ENCODE measurements at places on chromosomes 7 and 10.

DNA sequence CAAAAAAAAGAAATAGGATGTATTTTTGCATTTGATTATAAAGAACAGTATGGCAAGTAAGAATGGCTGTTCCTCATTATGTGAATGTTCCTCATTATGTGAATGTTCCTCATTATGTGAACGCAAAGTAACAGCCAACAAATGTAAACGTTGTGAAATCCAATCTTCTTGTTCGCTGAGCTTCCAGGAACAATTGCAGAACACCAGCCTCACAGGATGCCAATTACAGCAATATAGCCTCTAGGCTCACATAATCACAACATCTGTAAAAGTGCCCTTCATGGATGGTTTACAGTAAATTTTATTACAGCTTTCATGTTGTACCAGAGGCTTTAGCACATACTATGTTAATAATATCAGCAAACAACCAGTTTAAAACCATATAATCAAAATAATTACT lies 71.6 kb downstream of the THSD7A start:
- DNase-seq = no peak

- no peak for DNase-seq
These were observed 211.0 kb upstream of the SH2B2 start for GRCh38 chr7:102075553-102076135.

- DNase-seq = no peak
These were observed 91.6 kb downstream of the BMPER start for GRCh38 chr7:33996899-33997298.

GRCh38 chr7:128830231-128831177 lies at the start of gene FLNC:
Gene FLNC, plus strand, starts transcription at chr7:128830406. Its CDS starts 232 bp downstream, at chr7:128830638.
- peak; percentile 7 for DNase-seq

GRCh38 chr10:46560381-46560780 lies 3.9 kb upstream of the GPRIN2 start:
- DNase-seq = no peak

DNA sequence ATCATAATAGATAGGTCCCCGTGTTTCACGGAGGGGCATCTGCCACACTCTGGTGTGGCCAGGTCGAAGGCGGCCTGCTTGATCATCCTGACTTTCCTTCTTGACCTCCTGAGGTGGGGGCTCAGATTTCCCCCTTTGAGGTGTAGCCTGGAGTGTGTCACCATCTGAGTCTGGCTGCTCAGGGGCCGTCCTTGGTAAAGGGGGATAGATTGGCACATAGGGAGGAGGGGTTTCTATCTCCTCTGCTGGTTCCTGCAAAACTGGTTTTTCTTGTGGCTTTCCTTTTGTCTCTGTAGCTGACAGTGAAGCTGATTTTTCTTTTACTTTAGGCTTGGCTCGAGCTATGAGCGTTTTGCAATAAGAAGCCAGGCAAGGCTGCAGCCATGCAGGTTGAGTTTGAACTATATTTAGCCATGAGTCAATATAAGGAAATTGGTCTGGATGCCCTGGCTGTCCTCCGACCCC lies 7.1 kb upstream of the ZNF117 start:
- DNase-seq = no peak

DNA sequence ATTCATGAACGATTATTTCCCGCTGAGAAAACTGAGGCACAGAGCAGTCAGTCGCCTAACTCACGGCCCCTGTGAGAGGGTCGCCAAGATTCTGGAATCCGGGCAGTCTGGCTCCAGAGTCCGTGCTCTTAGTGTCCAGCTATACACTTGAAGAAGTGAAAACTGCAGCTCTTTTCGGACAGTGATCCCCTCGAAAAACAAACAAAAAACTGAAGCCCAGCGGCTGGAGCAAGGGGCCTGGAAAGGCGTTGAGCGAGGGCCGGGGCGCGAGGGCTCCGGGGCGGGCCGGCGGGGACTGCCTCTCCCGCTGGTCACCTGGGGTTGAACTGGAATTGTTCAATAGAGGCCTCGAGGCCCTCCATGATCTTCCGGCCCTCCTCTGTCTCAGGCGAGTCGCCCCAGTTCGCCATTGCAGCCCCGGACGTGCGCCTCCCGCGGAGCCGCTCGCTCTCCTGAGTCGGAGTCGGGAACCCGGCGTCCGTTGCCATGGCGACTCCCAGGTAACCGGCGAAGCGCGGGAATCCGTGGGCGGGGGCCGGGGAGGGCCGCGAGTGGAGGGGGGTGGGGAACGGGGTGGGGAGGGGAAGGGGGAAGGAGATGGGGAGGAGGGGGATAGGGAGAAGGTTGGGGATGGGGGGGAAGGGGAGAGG lies 881 bp downstream of the C10orf67 start:
- peak; percentile 41 for DNase-seq

- peak; percentile 61 for DNase-seq
These were observed 126.5 kb downstream of the CUBN start for GRCh38 chr10:17003151-17003550.

DNA sequence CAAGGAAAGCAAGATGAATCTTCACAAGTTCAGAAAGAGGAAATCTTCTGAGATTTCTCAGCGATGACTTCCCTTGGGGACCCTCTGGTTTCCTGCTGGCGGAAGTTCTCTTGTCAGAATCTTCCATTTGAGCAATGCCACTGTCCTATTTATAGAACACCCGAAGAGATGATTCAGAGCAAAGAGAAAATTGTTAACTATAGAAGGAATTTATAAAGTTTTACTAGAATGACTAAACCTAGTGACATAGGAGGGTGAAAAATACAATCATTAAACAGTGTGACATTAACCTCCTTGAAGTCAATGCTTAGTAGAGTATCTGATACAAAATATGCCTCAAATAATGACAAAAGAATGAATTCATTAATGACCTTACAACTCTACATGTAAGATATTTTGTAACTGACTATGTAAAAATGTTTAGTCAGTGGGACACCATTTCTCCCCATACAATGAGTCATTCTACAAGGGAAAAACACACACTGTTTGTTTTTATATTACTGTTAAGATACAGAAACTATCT lies 206.5 kb upstream of the CNTNAP2 start:
- no peak for DNase-seq

DNA sequence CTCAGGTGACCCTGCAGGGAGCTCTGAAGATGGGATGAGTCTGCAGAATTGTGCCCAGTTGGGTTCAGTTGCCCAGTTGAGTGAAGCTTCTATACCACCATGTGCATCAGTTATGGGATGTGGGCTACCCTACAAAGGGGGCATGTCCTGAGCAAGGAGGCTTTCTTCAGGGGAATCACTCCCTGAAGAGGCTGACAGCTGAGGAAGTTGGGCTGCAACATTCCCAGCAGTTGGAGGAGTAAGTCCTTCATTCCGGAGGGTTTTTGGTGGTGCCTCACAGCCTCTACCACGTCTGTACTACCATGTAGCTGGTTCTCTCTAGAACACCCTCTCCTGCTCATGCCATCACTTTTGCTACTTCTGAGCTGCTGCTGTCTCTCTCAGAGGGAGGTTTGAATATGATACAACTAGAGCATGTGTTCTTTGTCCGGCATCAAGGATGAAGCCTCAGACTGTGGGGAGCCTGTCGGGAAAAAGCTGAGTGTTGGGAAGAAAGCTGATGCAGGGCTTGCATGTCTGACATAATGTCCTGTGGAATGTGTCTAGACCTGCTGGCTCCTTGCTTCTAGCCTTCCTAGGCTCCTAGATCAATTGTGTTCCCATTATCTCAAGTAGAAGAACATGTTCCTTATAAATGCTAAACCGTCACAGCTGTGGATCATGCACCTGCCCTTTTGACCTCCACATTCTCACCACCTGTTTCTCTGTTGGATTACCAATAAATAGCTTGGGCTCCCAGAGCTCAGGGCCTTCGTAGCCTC lies 355.8 kb downstream of the CCSER2 start:
- no peak for DNase-seq

- DNase-seq = no peak
These were observed 517.5 kb upstream of the GALNT17 start for GRCh38 chr7:70614237-70615045.

GRCh38 chr10:88027570-88027969 lies 164.1 kb downstream of the PTEN start:
- DNase-seq = no peak

- DNase-seq = no peak
These were observed 22.5 kb downstream of the LRRN3 start for GRCh38 chr7:111113263-111114017.

DNA sequence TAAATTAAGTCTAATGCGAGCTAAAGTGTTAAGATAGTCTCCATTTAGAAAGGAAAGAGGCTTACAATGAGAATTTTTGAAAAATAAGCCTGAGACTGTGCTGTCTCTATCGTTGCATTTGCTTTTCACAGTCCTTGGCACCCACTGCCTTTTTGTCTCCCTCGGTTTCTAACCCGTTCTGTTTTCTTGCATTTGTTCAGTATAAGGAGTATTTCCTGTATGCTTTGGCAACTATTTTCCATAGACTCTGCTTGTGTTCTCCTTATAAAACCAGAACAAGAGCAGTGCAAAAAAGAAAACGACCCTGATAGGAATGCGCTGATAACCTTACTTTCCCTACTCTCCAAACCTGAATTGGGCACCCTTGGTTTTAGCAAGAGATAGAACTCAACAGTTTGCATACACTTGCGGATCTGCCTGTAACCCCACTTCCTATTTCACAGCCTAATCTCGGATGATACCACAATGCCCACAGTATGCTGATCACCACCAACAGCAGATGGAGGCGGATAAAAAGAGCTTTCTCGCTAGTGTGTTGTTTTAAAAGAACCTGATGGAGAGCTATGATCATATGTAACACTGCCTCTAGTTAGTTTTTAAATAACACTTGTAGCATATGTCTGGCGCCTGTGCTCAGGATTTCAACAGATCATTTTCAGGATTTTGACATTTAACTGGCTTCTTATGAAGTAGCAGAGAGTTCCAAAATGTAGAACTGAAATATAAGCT lies 1.6 kb upstream of the ARHGAP12 start:
- peak; percentile 18 for DNase-seq

DNA sequence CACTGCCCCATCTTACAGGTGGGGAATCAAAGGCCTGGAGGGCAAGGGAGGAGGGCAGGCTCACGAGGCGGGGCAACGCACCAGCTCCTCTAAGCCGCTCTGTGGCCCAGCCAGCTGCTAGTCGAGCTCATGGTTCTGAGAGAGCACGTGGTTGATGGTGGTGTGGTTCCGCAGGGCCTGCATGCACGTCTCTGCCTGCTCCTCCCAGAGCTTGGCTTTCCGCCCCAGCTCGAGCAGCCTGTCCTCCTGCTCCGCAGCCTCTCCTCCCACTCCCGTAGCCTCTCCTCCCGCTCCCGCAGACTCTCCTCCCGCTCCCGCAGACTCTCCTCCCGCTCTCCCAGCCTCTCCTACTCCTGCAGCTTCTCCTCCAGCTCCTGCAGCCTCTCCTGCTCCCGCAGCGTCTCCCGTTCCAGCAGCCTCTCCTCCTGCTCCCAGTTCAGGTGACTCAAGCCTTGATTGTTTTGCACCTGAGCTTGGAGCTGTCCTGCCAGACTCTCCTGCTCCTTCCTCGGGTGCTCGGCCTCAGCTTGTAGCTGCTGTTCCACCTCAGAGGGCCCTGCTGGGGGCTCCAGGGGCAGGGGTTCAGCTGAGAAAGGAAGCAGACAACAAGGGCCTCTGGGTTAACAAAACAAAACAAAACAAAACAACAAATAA lies 19.1 kb upstream of the MTPAP start:
- DNase-seq = no peak

DNA sequence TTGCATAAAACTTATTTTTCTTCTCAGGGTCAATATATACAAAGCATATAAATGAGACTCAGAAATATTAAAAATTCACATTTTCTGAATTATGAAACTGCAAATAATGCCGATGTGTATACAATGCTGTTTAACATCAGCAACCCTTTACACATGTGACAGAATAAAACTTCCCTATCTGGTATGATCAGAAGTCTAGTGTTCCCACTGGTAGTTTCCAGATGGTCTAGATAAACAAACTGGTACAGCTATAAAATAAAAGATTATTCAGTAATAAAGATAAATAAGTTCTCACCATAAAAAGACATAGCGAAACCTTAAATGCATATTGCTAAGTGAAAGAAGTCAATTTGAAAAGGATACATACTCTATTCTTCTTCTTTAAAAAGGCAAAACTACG lies 7.9 kb downstream of the POLR1F start:
- DNase-seq = no peak

DNA sequence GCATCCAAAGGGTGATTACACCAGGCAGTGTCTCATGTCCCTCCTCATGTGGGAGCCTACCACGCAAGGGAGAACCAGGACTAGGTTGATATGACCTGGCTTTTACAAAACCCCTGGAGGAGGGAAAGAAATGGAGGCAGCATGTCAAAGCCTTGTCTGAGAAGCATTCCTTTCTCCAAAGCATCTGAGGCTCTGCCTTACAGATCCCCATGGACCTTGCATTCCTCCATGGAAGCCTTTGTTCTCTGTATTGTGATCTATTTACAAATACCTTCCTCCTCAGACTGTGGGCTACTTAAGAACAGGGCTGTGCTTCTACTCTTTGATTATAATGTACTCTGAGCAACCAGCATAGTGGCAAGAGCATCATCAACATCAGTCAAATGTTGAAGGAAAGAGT lies 197.0 kb downstream of the PLXNA4 start:
- no peak for DNase-seq
